Glutamatergic neuron (in vitro differentiated cells): ENCODE measurements at places on chromosomes 1 and 21. TPM values are rescaled to one million over a fixed set of nuclear protein-coding genes. Genes with fewer than 3 reads are reported as not detected.

Gene SPRR2F
- not detected for total RNA-seq

GRCh38 chr1:117286145-117286544 is 75.4 kb upstream of the VTCN1 start:
- DNase-seq = no peak
- no peak overlapping the region for H3K4me3 ChIP-seq
- H3K27me3 ChIP-seq = no peaks in the 10 kb centered on the region
- no peaks in the 10 kb centered on the region for H3K4me1 ChIP-seq
- H3K27ac ChIP-seq = no peak overlapping the region

Gene TSACC
- total RNA-seq = not detected

GRCh38 chr1:63641615-63642014 is 48.4 kb downstream of the PGM1 start:
- no peak overlapping the region for H3K27ac ChIP-seq
- H3K36me3 ChIP-seq = no peaks in the 10 kb centered on the region
- no peaks in the 10 kb centered on the region for H3K27me3 ChIP-seq
- no peak overlapping the region for H3K4me3 ChIP-seq
